ENCODE measurements at places on chromosomes 6 and 20.
A peak's percentile ranks its signal among the peaks of the same experiment; 100 is the strongest.

DNA sequence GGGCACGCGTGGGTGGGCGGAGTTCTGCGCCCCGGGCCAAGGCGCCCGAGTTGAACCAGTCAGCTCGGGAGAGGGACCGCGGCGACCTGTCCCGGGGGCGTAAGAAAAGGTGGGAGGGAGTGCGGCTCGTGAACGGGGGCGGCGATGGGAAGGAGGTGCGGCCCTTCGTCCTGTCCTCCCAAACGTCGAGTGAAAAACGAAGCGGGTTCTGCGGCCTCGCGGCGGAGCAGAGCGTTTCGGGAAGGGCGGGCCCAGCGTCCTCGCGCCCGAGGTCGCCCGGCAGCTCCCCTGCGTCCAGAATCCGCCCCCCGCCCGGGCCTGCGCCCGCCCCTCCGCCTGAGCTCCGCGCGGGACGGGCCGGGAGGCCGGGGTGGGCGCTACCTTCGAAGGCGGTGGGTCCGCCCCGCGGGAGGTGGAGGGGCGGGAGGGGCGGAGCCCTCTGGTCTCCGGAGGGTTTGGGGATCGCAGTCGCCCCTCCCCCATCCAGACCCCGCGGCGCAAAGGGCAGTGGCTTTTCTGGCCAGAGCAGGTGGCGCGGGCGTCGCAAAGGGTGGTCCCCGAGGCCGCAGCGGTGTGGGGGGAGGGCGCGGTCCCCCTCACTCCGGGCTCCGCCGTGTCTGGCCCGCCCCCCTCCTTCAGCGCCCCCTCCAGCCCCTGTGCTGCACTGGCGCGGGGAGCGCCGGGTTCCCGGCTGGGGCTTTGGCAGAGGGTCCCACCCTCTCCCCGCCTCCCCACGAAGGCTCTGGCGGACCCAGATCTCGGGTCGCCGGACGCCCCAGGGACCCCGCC is 838 bp downstream of the STMN3 start:
- DNase-seq = no peak

DNA sequence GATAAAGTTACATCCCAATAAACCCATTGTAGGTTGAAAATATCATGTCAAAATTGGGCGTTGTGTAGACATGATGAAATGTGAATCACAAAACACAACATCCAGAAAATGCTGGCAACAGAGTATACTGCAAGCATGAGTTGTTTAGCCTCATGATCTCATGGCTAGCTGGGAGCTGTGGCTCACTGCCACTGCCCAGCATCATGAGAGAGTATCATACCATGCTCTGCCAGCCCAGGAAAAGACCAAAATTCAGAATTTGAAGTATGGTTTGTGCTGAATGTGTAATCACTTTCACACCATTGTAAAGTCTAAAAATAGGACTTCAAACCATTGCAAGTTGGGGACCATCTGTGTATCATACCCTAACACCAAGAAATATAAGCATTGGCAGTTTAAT is 45.2 kb upstream of the SMAP1 start:
- no peak for DNase-seq

DNA sequence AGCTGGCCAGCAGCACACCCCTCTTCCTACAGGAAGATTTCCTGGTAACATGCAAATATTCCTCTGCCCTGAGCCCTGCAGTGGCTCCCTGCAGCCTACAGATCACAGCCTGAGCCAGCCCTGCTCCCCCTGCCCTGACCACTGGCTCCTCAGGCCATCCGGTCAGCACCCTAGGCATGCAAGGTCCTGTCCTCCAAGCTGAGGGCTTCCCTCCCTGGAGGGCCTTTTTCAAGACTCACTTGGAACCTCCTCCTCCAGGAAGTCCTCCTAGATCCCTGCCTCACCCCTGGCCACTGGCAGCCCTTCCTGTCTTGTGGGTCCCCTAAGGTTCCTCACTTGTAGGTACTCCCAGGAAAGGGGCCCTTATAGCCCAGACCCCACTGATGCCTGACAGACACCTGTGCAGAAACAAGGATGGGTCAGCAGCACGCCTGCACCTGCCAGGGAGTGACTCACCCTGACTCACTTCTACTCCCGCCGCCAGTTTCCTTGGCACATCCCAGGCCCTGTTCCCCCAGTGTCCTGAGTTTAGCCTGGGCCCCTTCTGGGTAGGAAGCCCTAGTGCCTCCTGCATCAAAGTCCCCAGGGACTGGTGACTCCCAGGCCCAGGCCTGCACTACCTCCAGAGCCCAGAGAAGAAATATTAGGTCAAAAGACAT is 3.2 kb downstream of the SLC4A11 start:
- no peak for DNase-seq

- no peak for DNase-seq
Measured at GRCh38 chr20:17664025-17664633, 17.9 kb downstream of the RRBP1 start.

- no peak for DNase-seq
Measured at GRCh38 chr6:1388630-1389368, 577 bp upstream of the FOXF2 start.

GRCh38 chr20:50450493-50450826 is 59.7 kb upstream of the PTPN1 start:
- DNase-seq = no peak

DNA sequence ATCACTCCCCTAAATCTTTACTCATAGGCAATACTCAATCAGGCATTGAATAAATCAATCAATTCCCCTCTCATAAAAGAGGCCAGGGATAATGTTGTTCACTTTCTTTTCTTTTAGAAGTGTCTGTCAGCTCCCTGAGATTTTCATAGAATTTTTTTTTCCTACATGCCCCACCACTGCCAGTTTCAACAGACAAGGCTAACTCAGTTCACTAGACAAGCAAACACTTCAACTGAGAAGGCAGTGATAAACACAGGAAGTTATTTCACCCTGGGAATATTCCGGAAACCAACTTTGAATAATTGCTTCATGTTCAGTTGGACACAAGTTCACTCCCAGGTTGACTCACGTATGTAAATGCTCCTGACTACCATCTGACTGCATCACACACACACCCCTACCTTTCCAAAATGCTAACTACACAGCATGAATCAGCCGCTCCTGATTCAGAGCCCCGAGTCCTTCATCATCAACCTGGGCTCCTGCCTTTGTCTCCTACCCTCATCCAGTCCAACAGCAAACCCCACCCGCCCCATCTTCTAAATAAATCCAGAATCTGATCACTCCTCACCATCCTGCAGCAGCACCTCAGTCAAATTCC is 143.9 kb downstream of the BCAS1 start:
- peak; percentile 94 for DNase-seq

GRCh38 chr20:407953-408842 is at the start of gene RBCK1:
RBCK1 (plus strand) TSS chr20:408299; CDS start chr20:408758, 459 bp downstream.
- peak; percentile 80 for DNase-seq

- peak; percentile 31 for DNase-seq
Measured at GRCh38 chr20:1336699-1337367, 7.9 kb upstream of the SDCBP2 start.

- no peak for DNase-seq
Measured at GRCh38 chr20:3659492-3660261, 3.5 kb downstream of the GFRA4 start.

- no peak for DNase-seq
Measured at GRCh38 chr6:137490006-137490905, 3.9 kb downstream of the OLIG3 start.

- no peak for DNase-seq
Measured at GRCh38 chr20:18984238-18985200, 170.9 kb downstream of the SCP2D1 start.

DNA sequence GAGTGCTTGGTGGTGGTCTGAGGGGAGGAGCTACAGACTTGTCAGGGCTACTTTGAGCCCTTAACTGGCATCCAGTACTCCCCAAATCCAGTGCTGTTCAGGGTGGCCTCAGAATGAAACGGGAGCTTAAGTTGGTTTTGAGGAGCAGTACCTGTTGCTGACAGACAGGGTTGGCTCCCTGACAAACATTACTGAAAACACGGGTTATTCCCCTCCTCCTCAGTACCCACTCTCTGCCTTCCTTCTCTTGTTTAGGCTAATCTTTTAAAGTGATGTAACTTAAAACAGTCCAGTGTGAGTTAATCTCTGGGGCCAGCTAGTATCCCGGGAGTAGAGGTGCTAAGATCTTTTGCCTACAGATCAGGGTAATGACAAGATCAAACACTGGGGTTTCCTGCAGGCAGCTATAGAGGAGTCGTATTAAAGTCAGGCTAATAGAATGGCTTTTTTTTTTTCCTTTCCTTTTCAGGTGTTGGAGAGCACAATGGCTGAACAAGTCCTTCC is 3.7 kb downstream of the TNFAIP3 start:
- no peak for DNase-seq

DNA sequence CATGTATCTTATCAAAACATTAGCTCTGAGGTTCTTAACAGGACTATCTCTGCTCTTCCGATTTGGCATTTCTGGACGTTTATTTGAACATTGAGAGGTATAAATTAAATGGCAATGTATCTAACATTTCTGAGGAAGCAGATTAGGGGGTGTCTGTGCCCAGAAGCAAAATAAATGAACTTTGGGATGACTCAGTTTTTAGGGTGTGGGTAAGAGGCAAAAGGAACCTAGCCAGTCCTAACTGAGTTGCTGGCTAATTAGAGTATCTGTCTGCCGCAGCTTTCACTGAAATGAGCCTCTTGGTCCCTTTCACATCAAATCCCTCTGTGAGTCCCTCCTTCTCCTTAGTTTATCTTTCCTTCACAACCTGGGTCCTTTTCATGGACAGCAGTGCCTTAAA is 1.1 kb downstream of the RNF144B start:
- no peak for DNase-seq

- peak; percentile 27 for DNase-seq
Measured at GRCh38 chr6:83590416-83590815, 78.1 kb downstream of the PRSS35 start.

DNA sequence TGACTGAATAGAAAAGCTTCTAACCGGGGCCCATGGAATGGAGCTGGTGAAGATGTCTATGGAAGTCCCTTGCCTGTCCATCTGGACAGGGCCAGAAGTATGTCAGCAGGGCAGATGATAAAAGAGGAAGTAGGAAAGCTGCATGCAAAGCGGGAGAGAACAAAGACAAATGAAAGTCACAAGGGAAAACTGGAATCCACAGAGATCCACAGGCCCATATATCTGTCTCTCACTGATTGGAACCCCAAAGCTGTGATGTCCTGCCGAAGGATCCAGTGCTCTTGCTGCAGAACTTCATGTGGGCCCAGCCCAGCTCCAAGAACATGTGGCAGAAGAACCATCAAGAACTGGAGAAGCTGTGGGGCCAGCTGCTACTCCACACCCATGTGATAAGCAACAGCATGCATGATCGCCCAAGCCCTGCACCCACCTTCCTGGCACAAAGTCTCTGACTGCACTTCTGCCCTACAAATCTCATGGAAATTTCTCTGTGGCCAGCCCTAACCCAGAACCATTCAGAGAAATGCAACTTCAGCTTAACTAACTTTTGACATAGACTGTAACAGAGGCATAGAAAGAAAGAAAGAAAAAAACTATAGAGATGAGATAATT is 716.0 kb downstream of the KIF16B start:
- DNase-seq = no peak

- DNase-seq = no peak
Measured at GRCh38 chr6:72650081-72650745, 28.3 kb downstream of the KCNQ5 start.

- DNase-seq = no peak
Measured at GRCh38 chr6:107870381-107870780, 46.3 kb upstream of the SCML4 start.

DNA sequence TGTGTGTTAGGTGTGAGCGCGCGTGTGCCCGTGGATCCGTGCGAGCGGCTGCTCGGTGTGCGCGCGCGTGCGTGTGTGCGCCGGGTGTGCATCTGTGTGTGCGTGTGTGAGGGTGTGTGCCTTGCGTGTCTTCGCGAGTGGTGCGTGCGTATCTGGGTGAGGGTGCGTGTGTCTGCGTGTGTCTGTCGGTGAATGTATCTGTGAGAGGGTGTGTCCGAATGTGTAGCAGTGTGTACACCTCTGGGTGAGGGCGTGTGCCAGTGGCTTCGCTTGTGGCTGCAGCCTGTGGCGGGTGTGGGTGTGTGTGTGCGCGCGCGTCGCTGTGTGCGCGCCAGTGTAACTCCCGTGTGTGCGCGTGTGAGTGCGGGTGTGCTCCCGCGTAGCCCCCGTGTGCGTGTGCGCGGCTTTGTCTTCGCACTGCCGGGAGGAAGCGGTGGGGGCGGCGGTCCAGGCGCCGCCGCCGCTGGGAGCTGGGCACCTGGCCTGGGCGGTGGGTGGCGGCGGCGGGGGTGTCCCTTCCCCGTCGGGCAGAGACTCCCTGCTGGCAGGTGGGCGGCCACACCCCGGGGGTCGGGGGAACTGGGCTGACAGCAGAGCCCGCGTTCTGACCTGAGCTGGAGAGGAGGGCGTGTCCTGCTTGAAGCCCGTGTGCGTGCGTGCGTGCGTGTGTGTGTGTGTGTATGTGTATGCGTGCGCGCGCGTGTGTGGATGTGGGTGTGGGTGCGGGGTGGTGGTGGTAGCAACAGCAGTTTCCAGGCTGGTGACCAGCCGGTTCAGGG is 61.3 kb upstream of the EPB41L1 start:
- peak; percentile 60 for DNase-seq

- DNase-seq = no peak
Measured at GRCh38 chr6:89200706-89201215, 16.4 kb downstream of the GABRR1 start.

DNA sequence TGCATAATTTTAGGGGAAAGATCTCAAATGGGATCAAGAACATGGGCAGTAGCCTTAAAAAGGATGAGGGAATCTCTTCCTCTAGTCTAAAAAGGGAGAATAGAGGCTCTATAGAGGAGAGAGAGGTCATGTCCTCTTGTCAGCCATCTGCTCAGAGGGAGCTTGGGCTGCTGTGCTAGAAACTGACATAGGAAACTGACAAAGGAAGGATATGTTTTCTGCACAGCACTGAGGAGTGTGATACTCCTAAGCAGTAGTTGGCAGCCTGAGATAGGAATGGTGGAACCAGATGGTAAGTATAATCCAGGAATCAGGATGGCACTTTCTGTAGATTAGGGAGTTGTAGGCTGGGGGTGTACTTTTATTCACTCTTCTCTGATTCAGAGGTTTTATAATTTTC is 59.2 kb downstream of the PTPRA start:
- no peak for DNase-seq

DNA sequence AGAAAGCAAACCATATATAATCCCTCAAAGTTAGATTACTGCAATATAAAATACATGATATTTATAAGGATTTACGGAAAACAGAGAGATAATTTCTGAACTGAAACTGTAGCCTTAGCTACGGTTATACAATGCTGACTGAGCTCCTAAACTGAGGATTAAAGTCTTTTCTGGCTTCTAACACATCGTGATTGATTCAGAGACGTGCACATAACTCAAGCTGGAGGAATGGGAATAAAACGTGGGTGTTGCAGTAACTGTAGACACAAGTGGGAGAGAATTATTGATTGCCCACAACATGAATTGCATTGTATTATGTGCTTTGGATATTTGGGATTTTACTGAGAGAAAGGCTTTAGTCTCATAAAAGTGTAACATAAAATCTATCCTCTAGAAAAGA is 418.0 kb upstream of the OPRM1 start:
- DNase-seq = no peak

Data from AG10803 (cell line).